ENCODE measurements at places on chromosomes 7 and 10.

DNA sequence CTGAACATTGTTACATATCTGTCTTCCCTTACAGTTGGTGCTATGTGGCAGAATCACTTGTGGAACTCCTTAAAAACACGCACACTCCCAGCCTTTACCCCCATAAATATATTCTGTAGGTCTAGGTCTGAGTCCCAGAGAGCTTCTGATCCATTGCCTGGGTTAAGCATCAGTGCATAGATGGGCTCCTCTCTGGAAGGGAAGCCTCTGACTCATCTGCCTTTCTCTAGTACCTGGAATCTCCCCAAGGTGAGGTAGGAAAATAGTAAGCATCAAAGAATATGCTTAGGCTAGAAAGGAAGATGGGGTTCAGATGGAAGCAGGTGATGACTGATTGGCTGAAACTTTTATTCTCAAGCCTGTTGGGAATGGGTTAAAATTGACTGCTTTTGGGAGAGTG is 26.1 kb downstream of the PROSER2 start:
- no peak for DNase-seq

DNA sequence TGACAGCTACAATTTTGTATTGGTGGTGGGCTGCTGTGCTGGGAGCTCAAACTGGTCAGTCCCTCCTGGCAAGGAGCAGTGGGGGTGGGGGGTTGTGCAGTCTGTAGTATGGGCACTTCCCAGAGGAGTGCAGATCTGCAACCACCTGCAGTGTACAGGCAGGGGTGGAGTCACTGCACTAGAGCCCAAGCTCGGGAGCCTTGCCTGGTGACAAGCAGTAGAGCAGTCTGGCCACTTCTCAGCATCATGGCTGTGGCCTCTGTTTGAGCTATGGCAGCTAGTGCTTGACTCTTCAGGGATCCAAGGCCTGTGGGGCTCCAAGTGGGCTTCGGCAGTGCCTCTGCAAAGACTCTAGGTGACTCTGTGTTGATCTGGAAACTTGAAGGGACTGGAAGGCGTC is 585.1 kb upstream of the GRM3 start:
- no peak for DNase-seq

DNA sequence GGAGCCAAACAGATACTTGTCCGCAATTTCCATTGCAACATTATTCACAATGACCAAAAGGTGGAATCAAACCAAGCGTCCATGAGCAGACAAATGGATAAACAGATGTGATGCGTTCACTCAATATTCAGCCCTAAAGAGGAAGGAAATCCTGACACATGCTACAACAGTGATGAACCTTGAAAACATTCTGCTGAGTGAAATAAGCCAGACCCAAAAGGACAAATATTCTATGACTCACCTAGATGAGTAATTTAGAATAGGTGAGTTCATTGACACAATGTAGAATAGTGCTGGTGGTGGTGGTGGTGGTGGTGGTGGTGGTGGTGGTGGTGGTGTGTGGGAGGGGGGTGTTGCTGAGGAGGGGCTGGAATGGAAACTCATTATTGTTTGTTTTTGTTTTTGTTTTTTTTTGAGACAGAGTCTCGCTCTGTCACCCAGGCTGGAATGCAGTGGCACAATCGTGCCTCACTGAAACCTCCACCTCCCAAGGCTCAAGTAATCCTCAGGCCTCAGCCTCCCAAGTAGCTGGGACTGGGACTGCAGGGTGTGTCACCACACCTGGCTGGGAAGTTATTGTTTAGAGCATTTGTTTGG is 28.6 kb downstream of the SMKR1 start:
- DNase-seq = no peak

DNA sequence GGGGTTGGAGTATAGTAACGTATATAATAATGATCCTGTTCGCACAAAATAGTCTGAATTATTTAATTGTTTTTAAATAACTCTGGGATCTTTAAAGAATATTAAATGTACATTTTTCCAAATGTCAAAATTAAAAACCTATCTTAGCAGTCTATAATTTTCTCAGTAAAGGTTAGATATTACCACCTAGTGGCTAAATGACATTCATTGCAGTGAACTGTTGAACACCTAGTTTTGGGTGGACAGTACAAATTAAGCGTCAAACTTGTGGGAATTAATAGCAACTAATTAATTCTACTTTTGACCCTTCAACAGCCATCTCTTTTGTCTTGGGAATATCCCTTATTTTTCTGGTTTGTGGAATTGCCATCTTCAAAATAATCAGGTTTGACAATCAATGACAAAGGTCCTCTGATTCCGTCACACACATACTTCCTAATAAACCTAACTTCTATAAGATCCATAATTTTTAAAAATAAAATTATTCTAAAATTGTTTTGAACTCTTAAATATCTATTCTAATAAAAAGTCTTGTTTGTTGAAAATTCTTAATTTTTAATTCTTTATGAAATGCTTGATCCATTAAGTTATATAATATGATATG is 165.7 kb downstream of the SEMA3D start:
- DNase-seq = no peak

DNA sequence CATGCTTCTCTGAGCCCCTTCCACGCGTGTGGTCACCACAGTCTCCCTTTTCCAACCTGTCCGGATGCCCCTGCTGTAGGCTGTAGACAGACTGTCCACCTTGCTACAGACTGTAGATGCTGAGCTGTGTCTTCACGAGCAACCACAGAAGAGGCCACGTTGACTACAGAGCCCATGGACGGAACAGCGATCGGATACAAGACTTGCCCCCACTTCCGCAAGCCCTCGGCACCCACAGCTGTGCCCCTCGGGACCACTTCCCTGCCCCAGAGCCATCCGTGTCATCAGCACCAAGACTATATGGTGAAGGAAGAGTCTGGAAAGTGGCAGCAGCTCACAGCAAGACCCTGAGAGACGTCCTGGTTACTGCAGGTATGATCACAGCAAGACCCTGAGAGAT is 491.4 kb downstream of the DNAJB6 start:
- DNase-seq = no peak

DNA sequence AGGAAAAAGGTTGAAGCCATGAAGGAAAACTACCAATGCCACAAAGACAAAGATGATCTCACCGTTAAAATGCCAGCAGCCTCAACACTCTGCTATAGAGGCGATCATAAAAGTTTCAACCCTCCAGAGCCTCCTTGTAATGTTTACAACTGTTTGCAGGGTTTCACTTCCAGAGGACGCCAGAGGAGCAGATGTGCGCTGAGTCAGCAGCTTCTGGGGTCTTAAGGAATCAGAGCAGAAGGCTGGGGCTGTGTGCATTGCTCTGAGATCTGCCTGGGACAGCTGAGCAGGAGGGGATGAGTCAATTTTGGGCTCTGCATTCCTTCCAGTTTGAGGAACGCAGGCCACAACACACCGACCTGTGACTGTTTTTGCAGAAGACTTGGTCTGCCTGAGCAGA is 98.3 kb downstream of the TMEM130 start:
- no peak for DNase-seq

DNA sequence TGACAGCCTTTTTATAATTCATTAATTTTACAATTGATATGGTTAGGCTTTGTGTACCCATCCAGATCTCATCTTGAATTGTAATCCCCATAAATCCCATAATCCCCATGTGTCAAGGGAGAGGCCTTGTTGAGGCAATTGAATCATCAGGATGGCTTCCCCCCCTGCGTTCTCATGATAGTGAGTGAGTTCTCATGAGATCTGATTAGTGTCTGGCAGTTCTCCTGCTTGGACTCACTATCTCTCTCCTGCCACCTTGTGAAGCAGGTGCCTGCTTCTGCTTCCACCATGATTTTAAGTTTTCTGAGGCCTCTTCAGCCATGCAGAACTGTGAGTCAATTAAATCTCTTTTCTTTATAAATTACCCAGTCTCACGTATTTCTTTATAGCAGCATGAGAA is 165.7 kb upstream of the GNAI1 start:
- DNase-seq = no peak

DNA sequence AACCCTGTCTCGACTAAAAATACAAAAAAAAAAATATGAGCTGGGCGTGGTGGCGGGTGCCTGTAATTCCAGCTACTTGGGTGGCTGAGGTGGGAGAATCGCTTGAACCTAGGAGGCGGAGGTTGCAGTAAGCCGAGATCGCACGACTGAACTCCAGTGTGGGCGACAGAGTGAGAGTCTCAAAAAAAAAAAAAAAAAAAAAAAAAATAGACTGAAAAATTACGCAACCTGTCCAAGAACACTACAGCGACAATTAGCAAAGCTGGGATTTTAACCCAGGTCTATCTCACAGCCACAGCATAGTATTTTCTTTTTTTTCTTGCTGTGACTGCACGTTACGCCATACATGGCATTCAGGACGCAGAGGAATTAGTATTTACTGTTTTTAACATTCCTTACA is 1.1 kb upstream of the RABGEF1 start:
- no peak for DNase-seq

GRCh38 chr7:92615861-92616260 is 25.7 kb upstream of the FAM133B start:
- no peak for DNase-seq

DNA sequence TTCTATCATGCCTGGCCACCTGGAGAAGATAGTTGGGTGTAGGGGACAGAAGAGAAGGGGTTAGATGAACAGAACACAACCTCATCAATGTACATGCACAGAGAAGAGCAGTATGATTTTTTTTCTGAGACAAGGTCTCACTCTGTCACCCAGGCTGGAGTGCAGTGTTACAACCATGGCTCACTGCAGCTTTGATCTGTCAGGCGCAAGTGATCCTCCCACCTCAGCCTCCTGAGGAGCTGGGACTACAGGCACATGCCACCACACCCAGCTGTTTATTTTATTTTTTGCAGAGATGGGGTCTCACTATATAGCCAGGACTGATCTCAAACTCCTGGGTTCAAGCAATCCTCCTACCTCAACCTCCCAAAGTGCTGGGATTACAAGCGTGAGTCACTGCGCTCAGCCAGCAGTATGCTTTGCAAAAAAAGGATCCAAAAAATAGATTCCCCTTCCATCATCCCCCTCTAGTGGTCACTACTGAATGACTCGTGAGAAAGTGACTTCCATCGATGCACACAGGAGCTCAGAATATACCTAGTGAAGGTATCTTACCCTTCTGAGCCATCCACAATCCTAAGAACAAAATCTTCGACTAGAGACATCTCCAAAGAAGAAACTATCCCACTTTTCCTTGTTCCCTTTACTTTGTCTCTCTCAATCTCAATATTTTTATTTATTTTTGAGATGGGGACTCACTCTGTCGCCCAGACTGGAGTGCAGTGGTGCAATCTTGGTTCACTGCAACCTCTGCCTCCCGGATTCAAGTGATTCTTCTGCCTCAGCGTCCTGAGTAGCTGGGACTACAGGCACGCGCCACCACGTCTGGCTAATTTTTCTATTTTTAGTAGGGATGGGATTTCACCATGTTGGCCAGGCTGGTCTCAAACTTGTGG is 21.0 kb downstream of the ZCWPW1 start:
- DNase-seq = no peak

DNA sequence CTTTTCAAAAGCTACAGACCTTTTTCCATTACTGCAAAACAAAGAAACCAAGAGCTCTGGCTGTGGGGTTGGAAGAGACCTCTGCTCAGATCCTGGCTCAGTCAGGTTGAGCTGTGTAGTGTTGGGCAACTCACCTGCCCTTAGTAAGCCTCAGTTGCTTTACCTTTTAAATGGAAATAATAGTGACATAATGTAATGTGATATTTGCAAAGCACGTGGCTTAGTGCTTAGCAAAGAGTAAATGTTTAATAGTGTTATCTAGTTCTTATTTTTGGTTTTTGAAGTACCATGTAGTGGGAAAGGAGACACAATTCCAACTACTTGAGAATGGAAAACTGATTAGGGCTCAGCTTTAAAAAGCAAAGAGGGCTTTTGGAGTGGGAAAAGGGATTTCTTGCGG is 100.2 kb downstream of the SVIL start:
- DNase-seq = no peak

- DNase-seq = no peak
Observed at GRCh38 chr7:37377231-37377630, 71.4 kb downstream of the ELMO1 start.

DNA sequence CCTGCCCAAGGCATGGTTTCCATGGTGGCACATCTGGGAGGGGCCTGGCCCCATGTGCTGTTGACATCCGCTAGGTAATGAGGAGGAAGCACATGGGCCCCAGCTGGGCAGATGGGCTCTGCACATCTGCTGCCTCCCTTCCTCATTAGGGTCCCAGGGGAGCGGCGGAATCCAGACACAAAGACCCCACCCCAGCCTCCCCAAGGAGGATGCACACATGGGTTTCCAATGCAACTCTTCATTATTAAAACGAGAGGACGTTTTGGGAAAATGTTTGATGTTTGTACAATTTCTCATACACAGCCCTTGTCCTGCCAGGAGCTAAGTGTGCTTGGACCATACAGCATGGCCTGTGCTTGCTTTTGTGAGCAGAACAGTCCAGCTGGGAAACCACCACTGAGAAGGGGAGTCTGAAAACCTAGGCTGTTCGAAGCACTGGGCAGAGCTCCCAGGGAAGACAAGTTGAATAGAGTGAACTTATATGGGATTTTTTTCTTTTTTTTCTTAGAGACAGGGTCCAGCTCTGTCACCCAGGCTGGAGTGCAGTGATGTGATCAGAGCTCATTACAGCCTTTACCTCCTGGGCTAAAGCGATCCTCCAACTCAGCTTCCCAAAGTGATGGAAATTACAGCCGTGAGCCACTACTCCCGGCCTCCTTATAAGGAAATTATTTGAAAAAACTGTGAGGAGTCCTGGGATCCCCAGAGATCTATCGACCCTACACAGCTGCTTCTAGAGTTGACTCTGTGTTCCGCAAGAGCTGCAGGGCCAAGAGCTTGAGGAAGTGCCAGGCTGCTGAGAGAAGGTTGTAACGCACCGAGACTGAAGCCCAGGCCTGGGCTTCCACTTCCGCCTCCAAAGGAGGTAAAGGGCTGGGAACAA is 23.4 kb downstream of the FAM107B start:
- no peak for DNase-seq

- no peak for DNase-seq
Observed at GRCh38 chr10:127910464-127910770, 3.5 kb downstream of the PTPRE start.

- no peak for DNase-seq
Observed at GRCh38 chr7:100642534-100642907, 1.2 kb upstream of the TFR2 start.

DNA sequence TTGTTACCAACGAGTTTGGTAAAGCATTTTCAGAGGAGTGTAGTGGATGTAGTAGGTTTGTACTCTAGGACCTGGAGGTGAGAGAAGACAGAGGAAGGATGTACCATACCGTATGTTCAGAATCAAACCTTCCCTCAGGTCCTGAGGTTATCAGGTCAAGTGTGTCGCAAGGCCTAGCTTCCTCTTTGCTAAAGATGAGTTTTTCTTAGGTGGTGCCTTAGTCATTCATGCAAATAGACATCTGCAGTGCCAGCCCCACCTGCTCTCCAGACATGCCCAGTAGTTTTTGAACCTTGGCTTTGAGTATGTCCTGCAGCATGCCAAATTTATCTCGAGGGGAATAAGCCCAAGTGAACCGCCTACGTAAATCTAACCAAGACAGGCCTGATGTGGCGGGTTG is 71.3 kb downstream of the HDAC9 start:
- no peak for DNase-seq

- no peak for DNase-seq
Observed at GRCh38 chr7:112938863-112939573, 147.6 kb downstream of the GPR85 start.
